ENCODE measurements at places on chromosomes 4 and X.

GRCh38 chr4:109301651-109302360 is 652 bp downstream of the COL25A1 start:
- no peak for DNase-seq

DNA sequence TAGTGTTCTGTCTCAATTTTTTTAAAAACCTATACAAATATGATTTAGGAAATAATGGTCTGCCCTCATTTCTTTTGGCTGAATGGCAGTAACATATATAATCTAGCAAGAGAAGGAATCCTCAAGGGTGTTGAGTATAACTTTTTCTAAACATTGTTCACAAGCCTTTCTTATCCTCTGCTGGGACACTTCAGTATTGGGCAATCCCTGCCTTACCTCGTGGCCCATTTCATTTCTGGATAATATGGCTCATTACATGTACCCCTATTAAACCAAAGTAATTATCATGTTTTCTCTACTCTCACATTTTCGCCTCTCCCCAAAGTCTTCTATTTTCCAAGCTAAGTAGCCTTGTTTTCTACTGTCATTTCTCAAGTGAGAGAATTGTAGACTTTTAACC is 110.8 kb upstream of the STIM2 start:
- no peak for DNase-seq

GRCh38 chr4:140311257-140311835 is 62.1 kb upstream of the SCOC start:
- no peak for DNase-seq

DNA sequence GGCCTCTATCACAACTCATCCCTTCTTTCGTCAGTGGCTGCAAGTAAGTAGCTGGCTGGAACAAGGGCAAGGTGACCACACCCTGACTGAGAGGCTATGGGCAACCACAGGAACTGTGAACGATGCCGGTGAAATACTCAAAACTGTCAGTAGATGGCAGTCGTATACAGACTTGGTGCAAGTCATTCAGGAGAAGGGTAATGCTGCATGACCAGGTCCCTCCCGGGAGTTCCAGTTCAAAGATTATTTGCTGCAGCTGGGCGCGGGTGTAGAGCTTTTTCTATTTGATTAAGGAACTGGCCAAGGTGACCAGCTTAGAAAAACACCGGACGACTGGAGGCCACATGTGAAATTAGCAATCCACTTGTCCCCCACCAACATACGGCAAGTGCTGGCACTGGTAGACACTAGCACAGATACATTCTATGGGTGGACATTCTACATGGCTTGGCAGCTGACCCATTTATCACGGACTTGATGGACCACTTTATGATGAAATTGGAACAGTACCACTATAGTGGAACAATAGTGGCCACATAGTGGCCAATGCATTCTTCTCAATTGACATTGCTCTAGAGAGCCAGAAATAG is 726.6 kb downstream of the TRAM1L1 start:
- DNase-seq, result peak; percentile 48

- DNase-seq, result no peak
Measured at GRCh38 chrX:10749113-10749512, 128.7 kb upstream of the MID1 start.

GRCh38 chr4:79174490-79175252 is 151.2 kb downstream of the NAA11 start:
- DNase-seq, result no peak

Measured in GF-D8 (cell line).